ENCODE measurements at places on chromosomes 5 and 9. TPM values are rescaled to one million over a fixed set of nuclear protein-coding genes. Genes with fewer than 3 reads are reported as not detected.

The SLC30A5 gene
- 57.2 TPM for total RNA-seq

The LPAR1 gene
- total RNA-seq, result 46.0 TPM

The NFIB gene
- total RNA-seq, result 8.9 TPM

The NCS1 gene
- total RNA-seq, result 55.2 TPM

The PCDHGB5 gene
- total RNA-seq, result 1.4 TPM

The ENHO gene
- 0.35 TPM for total RNA-seq

The SCGB3A2 gene
- total RNA-seq, result not detected

The ROPN1L gene
- total RNA-seq, result 0.68 TPM

The IL12B gene
- not detected for total RNA-seq

The HOMER1 gene
- 24.6 TPM for total RNA-seq

The HK3 gene
- not detected for total RNA-seq

The ACOT12 gene
- total RNA-seq, result not detected

GRCh38 chr5:137610598-137610997 is 111.5 kb upstream of the SPOCK1 start:
- no peak for DNase-seq

GRCh38 chr9:131943351-131943841 is 136.3 kb downstream of the MED27 start:
- no peak for DNase-seq

DNA sequence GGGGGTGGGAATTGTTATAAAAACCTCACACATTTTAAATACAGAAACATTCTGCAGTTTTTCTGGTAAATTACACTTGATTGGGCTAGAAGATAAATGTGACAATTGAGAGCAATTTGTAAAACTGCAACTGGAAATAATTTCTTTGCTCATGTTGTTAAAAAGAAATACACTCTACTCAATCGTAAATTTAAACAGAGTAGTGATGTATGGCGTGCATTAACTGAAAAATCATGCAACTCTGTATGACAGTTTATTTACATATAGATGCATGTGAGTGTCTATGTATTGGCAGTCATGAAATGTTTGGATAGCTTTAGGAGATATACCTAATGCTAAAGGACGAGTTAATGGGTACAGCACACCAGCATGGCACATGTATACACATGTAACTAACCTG is 554.9 kb downstream of the PRELID2 start:
- DNase-seq, result no peak

DNA sequence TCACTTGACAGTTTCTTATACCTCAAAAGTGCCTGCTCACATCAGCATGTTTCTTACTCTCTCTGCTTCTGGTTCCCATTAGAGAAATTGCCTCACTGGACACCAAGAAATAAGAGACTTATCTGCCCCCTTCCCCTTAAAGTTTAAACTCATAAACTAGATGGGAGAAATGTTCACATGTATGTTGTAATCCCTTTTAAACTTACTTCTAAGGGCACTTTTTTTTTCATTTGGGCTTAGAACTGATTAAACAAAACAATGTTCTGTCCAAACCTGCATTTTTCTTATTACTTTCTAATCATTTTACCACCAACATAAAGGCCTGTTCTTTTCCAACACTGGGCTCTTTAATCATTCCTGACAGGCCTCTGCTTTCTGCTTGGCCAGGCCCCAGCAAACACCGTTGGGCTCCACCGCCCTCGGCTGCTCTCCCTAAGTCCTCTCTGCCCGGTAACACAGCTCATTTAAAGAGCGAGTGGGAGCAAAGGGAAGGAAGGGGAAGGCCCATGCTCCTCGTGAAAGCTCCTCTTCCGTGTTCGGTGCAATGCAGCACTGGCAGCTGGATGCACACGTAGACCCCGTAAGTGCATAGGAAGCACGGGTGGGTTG is 53.4 kb downstream of the ROR2 start:
- DNase-seq, result no peak

DNA sequence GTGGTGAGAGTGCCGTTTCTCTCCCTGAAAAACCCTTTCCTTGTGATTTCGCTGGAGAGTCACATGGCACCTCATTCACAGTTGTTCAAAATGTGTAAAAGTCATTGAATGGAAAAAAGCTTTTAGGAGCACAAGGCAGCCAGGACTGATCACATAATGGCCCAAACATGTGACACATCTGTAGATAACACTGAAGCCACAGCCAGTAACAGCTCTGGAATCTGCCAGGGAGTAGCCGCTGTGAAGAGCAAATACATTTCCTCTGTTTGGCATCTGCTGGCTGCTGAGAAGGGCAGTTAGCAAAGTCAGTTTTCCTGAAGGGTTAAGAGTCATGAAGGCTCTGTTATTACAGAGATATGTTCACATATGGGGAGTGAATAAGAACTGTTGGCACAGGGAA is 271.8 kb downstream of the NNT start:
- peak; percentile 58 for DNase-seq

DNA sequence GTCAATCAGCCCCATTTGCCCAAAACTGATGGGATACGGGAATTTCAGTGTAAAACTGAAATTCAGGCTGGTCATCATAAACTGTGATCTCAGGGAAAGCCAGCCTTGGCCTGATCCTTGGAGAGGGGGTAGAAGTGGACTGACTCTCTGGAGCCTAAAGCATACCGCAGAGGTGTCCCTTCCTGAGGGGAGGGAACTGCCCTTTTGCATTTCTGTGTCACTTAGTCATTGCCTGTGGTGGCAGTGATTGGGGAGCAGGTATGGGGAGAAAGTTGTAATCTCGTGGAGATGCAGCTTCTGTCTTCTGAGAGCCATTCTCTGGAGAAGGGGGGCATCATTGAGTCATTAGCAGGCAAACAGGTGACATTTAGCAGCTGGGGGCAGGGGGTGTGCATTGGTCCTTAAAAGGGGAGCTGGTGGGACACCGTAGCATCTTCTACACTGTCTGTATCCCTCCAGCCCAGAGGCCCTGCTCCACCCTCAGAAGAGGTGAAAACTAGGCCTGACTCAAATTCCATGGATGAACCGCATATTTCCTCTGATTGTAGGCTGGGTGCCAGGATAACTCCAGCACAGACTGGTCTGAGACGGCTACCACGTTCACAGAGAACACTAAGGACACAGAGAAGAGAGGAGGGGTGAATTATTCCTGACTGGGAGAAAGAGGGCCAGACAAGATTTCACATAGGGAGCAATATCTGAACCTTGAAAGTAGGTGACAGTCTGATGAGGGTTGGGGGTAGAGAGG is 143.3 kb downstream of the SEC61B start:
- DNase-seq, result no peak

GRCh38 chr9:13478160-13478559 is 198.7 kb upstream of the MPDZ start:
- peak; percentile 26 for DNase-seq

GRCh38 chr9:23914431-23915003 is 88.5 kb upstream of the ELAVL2 start:
- no peak for DNase-seq

- DNase-seq, result peak; percentile 75
Measured at GRCh38 chr5:54595721-54596120, 78.2 kb downstream of the SNX18 start.

DNA sequence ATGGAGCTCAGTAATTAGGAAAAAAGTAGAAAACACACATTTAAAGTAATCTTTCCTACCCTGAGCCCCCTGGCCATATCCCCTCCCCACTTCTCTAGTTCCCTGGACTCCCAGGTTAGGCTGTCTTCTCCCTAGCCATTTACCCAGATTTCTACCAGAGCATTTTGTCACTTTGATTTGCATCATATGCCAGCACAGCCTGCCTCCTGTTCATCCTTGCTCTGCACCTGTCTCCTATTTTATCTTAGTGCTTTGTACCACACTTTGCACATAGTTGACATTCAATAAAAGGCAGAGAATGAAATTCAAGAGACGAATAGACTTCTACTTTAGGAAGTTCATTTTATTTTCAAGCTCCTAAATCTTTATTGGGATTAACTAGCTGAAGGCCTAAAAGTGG is 344.5 kb downstream of the EBF1 start:
- DNase-seq, result no peak

DNA sequence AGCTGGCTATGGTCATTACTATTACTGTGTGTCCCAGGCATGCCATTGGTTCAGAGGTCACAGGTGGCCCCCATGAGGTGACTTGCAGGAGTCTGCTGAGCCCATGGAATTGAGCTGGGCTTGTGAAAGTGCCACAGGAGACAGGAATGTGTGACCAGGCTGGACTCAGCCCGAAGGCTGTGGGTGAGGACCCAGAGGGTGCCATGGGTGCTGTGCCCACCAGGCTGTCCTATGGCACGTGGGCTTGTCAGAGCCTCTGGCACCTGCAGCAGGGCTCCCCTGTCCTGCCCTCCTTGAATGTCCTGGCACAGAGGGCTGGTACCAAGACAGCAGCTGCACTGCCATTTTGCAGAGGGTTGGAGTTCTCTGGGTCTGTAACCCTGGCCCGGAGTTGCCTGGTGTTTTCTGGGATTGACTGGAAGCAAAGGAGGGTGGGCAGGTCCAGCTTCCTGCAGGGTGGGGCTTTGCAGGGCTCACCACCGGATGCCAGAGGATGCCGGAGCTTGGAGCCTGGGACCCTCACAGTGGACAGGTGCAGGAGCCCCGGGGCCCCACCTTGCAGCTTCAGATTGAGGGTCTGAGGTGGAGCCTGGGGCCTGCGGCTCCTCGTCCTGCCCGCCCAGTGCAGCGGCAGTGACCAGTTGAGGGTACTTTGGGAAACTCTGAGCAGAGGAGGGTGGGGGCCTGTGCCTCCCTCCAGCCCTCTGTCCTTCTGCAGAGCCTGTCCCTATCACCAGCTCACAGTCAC is 14.2 kb downstream of the COL5A1 start:
- no peak for DNase-seq

DNA sequence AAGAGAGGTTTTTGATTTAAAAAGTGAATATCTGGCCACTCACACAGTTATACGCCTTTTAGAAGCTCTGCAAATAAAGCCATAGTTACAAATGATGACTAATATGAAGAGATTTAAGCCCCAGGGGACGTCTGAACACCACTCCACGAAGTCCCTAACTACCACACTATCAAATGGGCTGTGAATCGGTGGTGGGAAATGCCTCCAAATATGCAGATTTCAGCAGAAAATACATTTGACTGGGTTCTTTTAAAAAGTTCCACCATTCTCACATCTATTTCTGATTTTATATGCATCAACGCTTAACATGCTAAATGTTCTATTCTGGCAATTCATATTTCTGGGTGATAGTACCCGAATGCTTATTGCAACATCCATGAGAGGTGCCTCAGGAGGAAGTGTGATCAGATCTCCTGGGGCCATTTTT is 22.5 kb downstream of the TICAM2 start:
- DNase-seq, result peak; percentile 47

DNA sequence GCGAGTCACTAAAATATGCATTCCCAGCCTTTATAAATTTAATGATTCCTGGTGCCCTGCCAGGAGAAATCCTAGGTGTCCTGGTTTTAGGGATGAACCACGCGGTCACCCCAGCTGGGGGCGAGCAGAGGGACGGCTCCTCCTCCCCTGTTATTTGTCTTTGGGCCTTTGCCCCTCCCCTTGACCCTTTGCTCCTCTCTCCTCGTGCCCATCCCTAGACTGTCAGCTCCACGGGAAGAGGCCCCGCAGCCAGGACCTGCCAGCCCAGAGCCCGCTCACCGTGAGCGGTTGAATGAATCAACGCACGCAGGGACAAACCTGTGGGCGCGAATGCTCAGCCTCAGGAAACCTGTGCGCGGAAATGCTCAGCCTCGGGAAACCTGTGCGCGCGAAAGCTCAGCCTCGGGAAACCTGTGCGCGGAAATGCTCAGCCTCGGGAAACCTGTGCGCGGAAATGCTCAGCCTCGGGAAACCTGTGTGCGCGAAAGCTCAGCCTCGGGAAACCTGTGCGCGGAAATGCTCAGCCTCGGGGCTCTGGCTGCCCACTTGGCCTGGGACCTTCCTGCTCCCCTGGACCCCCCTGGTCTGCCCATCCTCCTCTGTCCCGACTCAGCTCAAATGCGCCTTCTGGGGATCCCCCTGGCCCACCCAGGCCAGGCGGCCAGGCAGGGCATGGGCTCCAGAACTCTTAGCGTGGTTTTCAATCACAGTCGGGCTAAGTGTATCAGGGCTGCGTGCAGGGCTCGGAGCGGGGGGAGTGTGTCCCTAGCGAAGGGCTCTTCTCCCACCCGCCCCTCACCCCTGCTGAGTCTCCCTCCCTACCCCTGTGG is 140.5 kb upstream of the COL5A1 start:
- no peak for DNase-seq

DNA sequence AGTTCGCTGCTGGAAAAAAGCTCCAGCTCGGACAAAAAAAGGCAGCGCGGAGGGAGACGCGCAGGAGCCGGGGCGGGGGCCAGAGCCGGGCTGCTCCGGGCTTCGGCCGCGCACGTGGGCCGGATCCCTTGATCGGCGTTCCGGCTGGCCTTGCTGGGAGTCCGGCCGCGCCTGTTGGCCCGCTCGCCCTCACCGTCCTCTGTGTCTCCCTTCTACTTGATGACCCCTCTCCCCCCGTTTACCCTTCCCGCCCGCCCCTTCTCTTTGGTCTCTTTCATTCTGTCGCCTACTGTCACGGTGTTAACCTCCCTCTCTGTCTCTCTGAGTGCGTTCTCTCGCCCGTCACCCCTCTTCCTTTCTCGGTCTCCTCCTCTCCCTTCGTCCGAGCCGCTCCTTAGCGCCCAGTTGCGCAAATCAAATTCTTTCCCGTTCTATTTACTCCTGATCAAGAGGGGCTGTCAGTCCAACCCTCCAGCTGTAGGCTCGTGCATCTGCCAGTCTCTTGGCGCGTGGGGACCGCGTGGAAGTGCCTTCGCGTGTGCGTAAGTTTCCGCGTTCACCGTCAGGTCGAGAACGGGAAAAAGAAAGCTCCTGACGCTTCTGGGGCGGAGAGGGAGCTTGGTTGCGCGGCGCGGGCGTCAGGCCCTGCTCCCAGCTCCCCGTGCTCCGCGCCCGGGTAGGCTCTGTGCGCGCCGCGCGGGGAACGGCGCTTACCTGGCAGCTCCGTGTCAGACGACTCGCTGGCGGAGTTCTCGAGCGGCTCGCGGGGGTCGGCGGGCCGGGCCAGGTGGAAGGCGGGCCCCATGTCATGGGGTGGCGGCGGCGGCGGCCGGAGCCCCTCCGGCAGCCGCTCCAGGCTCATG is 798 bp downstream of the PITX1 start:
- DNase-seq, result peak; percentile 43

GRCh38 chr5:2536632-2537377 is 214.7 kb downstream of the IRX2 start:
- DNase-seq, result no peak

GRCh38 chr9:133837627-133838597 is 99.8 kb upstream of the SARDH start:
- DNase-seq, result no peak

DNA sequence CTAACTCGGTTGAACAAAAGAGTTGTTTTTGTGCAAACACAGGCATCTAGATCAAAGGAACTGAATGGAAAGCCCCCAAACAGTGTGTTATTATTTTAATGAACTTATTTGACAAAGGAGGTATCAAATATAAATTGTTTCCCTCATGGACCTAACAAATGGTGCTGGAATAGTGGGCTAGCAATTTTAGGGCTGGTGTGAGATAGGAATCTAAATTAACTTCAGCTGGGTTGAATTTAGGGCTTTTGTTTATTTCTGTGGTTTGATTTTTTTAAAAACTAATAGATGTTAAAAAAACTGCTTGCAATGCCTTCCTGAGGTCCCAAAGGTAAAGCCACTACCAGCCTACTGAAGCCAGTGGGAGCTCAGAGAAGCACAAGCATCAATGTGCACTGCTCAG is 42.1 kb downstream of the TTC39B start:
- no peak for DNase-seq

- DNase-seq, result no peak
Measured at GRCh38 chr9:22116758-22117157, 107.7 kb upstream of the CDKN2B start.

GRCh38 chr5:136076881-136077445 is 48.2 kb downstream of the TGFBI start:
- DNase-seq, result no peak

GRCh38 chr9:134366223-134367031 is 40.2 kb downstream of the RXRA start:
- DNase-seq, result peak; percentile 66

- no peak for DNase-seq
Measured at GRCh38 chr9:116189683-116190082, 36.1 kb downstream of the PAPPA start.

Measured in myocyte (in vitro differentiated cells).